Activated T-helper 1 cell treated with anti-CD3 and anti-CD28 coated beads, Interleukin-12 subunit alpha, Interleukin-12 subunit beta, Interleukin-2, Interleukin-4 antibody, amounts not matched to agents 30 ng/mL and 10 ng/mL and 1 ng/mL, durations not matched to agents 14 hours and 24 hours and 36 hours (primary cell): ENCODE measurements at places on chromosomes 3 and 15.

DNA sequence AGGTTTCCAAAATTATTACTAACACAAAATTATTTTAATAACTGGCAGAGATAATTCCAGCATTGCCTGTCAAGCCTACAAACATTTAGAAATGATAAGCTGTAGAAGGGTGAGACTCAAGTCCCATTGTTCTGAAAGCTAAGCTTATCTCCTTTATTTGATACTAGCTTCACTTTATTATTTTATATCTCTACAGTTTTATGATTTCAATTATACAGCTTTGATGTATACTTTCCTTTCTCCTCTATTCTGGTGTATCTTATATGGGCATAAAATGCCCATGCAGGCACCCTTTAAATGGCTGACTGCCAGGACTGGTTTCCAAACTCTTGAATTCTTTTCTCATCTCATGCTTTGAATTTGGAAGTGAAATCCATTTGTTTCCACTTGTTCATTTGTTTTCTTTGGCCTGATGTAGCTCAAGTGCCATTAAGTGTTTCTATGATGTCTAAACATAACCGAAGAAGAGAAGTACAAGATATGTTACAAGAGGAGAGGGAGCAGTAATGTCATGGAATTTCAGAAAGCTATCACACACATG lies 372.1 kb upstream of the ARHGEF26 start:
- no peak for DNase-seq

DNA sequence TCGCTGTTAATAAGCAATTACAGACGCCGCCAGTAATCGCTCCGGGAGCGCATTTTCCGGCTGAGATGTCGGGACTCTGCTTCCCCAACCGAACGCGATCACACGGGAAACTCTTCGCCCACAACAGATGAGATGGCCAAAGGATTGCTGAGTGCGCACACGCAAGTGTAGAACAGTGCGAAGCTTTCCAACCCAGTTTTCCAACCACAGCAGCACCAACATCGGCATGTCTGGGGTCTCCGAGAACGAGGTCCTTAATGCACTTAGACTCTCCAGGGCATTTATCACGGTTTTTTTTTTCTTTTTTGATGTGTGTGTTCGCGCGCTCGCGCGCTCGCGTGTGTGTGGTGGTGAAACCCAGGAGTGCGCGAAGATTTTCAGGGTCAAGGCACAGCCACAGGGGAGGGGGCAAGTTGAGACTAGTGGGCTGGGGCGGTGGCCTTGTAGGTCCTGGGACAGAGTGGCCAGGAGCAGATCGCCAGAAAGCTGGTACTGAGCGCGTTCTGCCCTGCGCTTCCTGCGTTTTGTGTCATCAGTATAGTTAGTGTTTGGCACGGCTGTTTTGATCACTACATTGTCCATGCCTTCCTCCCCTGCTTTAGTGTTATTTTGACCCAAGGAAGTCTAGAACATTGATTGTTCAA lies 1.8 kb upstream of the EOMES start:
- DNase-seq: no peak

DNA sequence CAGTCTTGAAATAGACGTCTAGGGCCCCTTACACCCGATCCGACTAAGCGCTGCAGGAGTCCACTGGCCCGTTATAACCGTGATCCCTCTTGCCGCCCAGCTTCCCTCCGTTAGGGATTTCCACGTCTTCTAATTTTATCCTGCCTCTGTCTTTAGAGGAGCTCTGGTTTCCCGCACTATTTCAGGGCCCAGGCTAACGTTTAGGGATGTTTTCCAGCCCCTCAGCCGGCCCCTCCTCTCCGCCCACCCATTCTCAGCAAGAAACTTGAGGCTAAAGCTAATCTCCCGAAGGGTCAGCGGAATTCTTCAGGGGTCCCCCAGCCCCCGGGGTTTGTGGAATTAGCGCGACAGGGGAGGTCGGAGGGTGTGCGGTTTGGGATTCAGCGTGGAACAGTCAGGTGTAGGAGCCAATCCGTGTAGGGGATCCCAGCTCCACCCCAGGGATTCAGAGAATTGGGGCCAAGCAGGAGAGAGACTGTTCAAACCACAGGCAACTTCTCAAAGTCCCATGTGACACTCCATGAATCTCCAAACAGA lies 1.6 kb downstream of the PTX3 start:
- DNase-seq: no peak

GRCh38 chr15:70870051-70870450 lies 16.1 kb upstream of the LARP6 start:
- no peak for DNase-seq

DNA sequence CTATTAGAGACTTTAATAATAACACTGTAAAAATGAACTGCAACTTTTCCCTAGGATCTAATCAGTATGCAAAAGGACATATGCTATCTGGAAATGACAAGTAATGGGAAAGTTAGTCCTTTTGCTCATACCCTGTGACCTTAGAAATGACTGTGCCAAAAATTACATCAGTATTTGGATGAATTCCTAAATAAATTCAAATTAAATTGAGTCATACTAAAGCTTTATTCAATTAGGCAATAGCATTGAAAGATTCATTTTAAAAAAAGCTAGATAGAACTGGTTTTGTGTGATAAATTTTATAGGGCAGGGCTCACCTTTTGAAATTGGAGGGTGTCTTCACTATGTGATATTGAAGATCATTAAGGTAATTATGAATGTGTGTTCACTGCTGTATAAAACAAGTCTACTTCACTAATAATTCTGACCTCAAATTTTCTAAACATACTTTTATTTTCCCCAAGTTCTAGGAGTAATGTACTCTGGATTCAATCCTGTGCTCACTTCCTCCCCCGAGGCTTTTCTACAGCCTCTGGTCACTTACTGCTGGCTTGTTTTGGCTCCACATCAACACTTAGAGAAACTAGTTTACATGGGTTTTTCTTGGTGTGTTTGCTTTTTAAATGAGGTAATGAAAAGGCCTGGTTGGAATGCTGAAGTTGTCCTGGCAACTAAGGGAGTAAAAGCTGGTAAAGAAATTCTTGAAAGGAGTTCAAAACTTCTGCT lies 44.4 kb upstream of the SPTSSB start:
- DNase-seq: no peak

- no peak for DNase-seq
Observed at GRCh38 chr3:13880811-13881156, 913 bp upstream of the WNT7A start.

GRCh38 chr15:38285456-38285855 lies 32.8 kb downstream of the SPRED1 start:
- DNase-seq: no peak

GRCh38 chr3:179091113-179091512 lies 19.5 kb upstream of the ZMAT3 start:
- no peak for DNase-seq

DNA sequence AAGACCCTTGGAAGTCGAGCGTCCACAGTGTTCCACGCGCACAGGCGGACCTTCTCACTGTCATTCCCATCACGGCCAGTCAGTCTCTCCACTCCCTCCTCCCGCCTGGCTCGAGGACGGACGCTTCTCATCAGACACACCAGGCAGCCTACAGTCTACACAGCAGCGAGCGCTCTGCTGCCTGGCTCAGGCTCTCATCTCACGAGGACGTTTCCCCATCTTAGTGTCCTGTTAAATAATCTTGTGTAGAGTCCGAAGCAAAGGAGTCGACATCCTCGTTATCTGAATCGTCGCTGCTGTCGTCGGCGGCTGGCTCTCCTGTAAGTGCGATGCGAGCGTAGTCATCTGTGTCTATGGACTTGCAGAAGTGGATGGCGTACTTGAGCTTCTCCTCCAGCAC lies 12.4 kb upstream of the OCA2 start:
- no peak for DNase-seq

GRCh38 chr3:81716870-81717509 lies 44.5 kb downstream of the GBE1 start:
- DNase-seq: no peak
